Neural progenitor cell (in vitro differentiated cells): ENCODE measurements at places on chromosomes 5 and 9. TPM values are rescaled to one million over a fixed set of nuclear protein-coding genes. Genes with fewer than 3 reads are reported as not detected.

- no peak for DNase-seq
- no peaks in the 10 kb centered on the region for H3K36me3 ChIP-seq
- H3K27ac ChIP-seq = peak overlapping the region; percentile 94
- H3K4me1 ChIP-seq = peaks cover 41% of the 10 kb centered on the region
- H3K27me3 ChIP-seq = no peaks in the 10 kb centered on the region
- H3K4me3 ChIP-seq = peak overlapping the region; percentile 19
Observed at GRCh38 chr9:121778252-121779225, 127.1 kb downstream of the DAB2IP start.

TICAM2 gene
- total RNA-seq = 0.03 TPM in 1 of 2 replicates, not detected in the other

TOPORS gene
- 33.9 and 51.3 TPM in 2 replicates for total RNA-seq

PSD2 gene
- 0.09 and 0.53 TPM in 2 replicates for total RNA-seq

- no peak for DNase-seq
- no peaks in the 10 kb centered on the region for H3K36me3 ChIP-seq
- no peak overlapping the region for H3K4me3 ChIP-seq
Observed at GRCh38 chr5:59917121-59917520, 23.6 kb upstream of the PDE4D start.

- DNase-seq = no peak
- no peak overlapping the region for H3K27ac ChIP-seq
- no peak overlapping the region for H3K4me3 ChIP-seq
- peaks cover 42% of the 10 kb centered on the region for H3K4me1 ChIP-seq
- H3K27me3 ChIP-seq = no peaks in the 10 kb centered on the region
Observed at GRCh38 chr5:141835928-141836670, 42.1 kb downstream of the PCDH1 start.

MAT2B gene
- total RNA-seq = 44.7 and 69.0 TPM in 2 replicates

ZNF366 gene
- not detected in 2 replicates for total RNA-seq

DNA sequence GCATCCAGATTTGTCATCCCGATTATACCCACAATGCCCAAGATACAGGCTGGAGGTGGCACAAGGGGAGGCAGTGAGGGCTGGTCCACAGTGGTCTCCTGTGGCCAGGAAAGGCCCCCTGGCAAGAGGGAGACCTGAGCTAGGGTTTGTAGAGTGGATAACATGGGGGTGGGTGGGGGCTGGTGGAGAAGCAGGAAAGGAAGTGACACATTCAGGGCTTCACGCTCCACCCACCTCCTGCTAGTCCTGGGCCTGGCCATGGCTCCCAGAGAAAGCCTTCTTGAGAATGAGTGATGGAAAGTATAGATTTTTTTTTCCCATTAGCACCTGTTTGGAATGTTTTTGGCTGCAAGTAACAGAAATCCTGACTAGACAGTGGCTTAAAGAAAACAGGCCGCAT, 81.3 kb downstream of the ANKRD33B start:
- H3K36me3 ChIP-seq = no peaks in the 10 kb centered on the region
- H3K4me3 ChIP-seq = no peak overlapping the region
- no peaks in the 10 kb centered on the region for H3K4me1 ChIP-seq
- H3K27ac ChIP-seq = no peak overlapping the region

GRCh38 chr9:96854651-96855273, 448 bp upstream of the ZNF782 start:
- no peak for DNase-seq
- no peaks in the 10 kb centered on the region for H3K36me3 ChIP-seq
- H3K4me3 ChIP-seq = peak overlapping the region; percentile 65
- peaks cover 10% of the 10 kb centered on the region for H3K4me1 ChIP-seq
- peaks cover 5% of the 10 kb centered on the region for H3K27me3 ChIP-seq
